NCI-H1436 treated with DMSO at 0.1 percent for 48 hours (cell line): ENCODE measurements at places on chromosomes 2 and 18.

- DNase-seq = no peak
Observed at GRCh38 chr2:127400533-127400896, 12.7 kb upstream of the MAP3K2 start.

- DNase-seq = no peak
Observed at GRCh38 chr2:123840574-123840973, 184.5 kb upstream of the CNTNAP5 start.

DNA sequence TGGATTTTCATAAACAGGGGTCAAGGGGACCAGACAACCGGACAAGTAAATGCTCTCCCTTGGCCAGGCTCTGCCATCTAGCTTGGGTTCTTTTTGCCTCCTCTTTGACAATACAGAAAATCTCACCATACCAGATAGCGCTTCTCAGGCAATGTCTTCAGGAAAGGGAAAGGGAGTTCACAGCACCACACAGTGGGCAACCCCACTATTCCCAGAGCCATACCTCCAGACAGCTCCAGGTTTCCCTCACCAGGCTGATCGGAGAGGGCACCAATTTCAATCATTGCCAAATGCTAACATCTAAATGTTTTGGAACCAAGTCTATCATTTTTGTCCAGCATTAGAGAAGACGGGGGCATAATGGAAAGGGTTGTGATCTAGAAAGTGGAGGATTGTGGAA, 28.1 kb downstream of the CCDC68 start:
- no peak for DNase-seq

- no peak for DNase-seq
Observed at GRCh38 chr18:61975526-61976326, 82.9 kb upstream of the RNF152 start.

- DNase-seq = no peak
Observed at GRCh38 chr2:96772903-96773671, 12.4 kb downstream of the CNNM4 start.

DNA sequence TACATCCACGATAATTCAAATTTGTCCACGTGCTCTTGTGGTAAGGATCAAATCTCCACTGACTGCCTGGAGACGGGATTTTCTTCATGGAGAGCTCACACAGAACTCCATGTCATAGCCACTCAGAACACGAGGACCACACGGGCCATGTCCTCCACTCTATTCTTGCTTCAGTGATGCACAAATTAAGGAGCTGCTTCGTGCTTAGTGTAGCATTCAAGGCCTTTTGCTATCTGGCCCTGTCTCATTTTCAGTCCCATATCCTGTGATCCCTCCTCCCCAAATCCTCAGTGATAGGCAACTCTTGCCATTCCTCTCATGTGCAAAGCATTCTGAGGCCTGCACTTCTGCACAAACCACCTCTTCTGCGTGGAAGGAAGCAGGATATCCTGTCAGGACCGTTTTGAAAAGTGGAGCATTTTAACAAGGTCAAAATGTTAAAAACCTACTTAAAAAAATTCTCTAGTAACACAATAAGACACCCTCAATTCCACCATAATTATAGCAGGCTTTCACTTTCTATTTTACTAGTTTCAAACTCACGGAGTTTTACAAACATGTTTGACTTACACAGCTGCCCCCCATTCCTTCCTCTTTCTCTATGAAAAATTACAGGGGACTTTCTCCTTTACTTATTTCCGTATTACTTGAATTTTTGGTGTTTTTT, 35.2 kb downstream of the ST3GAL5 start:
- no peak for DNase-seq

DNA sequence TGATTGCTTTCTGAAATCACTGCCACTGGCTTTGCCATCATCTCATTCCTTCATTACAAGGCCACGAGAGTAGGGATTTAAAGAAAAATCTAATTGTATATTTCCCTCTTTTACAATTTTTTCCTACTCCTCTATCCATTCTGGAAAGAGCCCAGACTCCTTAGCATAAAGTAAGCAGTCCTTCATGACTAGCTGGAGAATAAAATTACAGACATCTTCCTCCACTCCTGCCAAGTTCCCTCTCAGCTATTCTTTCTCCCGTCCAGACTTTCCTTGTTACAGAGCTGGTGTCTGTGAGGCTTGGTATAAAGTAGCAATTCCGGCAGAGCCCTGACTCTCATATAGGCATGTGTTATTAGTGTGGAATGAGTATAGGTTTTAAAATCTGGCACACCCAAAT, 806.8 kb downstream of the PLCL1 start:
- no peak for DNase-seq

GRCh38 chr2:240644859-240645301, 19.6 kb downstream of the GPR35 start:
- DNase-seq = no peak

DNA sequence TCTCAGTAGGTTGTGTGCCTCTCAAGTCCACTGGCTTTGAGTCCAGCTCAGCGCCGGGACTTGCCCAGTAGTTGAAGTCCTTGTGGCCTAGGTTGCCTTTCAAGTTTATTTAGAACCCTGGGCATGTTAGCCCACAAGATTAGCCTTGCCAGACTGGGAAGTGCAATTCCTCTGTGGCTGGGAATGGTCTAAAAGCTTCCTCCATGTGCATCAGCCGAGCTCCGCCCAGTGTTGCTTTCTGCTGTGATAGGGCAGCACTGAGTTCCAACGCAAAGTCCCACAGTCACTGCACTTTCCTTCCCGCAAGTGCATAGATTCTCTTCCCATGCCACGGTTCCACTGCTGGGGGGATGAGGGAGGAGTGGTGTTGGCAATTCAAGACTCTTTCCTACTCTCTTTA, 308.9 kb upstream of the THUMPD2 start:
- no peak for DNase-seq

- no peak for DNase-seq
Observed at GRCh38 chr2:124001696-124002430, 23.2 kb upstream of the CNTNAP5 start.

GRCh38 chr2:178025551-178026185, 46.9 kb downstream of the PDE11A start:
- DNase-seq = no peak

GRCh38 chr2:100753444-100753843, 66.5 kb upstream of the NPAS2 start:
- no peak for DNase-seq

DNA sequence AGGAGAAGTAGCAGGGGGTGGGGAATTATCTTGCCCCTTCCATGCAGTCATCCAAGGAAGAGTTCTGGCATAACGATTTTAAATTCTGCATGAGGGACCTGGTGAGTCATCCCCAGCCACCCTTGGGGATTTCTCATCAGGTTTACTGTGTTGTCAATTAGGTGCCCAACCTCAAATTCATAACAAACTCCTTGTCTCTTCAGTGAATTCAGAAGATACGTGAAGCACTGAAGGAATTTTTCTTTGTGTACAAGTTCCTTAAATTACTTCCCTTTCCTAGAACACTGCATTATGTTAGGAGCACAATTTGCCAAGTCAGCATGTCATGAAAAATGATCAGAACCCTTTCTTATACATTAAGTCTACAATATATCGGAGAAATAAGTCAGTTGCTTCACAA, 70.8 kb upstream of the NOSTRIN start:
- DNase-seq = no peak

DNA sequence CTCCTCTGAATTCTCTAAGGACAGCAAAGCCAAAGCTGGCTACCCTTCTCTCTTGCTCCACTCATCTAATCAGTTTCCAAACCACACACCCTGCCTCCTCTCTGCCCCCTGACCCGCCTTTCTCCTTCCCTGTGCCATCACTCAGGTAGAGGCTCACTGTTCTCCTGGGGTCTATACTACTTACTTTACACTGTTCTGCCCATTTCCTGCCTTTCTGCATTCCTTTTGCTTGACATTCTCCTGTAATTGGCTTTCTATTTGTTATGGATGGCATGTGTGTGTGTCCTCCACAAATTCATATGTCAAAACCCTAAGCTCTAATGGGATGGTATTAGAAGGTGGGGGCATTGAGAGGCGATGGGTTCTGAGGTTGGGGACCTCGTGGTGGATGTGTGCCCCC, 675.2 kb upstream of the ID2 start:
- no peak for DNase-seq

- DNase-seq = no peak
Observed at GRCh38 chr18:79251021-79251420, 144.7 kb upstream of the NFATC1 start.

- no peak for DNase-seq
Observed at GRCh38 chr2:212359425-212360067, 179.1 kb downstream of the ERBB4 start.

GRCh38 chr2:173860082-173860481, 105.1 kb downstream of the SP3 start:
- no peak for DNase-seq

DNA sequence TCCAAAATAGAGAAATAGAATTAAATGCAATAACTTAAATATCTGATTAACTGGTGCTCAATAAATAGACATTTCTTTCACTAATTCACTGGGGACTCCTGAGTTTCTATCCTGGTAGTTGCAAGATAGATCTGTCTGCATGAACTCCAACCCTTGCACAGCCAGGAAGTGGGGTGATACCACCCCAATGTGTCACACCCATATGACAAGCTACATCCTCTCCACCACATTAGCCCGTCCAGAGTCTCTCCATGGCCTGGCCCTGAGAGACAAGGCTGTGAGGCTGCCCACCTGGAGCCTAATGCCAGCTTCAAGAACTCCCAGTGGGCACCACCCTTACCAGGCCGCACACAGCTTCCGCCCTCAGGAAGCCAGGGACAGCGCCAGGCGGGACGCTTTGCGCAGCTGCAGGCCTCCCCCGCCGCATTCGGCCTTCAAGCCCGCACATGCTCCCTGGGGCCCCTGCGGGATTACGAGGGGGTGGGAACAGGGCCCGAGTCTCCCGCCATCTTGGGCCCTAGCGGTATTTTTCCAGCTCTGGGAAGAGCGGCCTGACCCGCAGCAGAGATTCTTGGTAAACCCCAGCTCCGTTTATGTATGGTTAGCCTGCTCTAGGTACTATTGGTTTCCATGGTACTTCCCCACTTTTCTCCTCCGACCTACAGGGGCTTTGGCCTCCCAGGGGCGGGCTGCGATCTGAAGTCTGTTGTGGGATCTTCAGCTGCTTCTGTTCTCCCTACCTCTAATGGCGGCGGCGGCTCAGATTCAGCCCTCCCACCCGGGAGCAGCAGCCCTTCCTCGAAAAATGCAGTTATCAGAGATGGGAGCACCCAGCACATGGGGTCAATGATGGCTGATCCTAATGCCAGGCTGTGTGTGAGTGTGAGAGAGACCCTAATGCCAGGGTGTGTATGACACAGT, at the start of gene TDRD15:
Gene TDRD15 (plus strand): TSS at position 496 of the 921 bp plus-strand sequence. CDS start 13,500 bp downstream, outside the sequence.
- DNase-seq = no peak

DNA sequence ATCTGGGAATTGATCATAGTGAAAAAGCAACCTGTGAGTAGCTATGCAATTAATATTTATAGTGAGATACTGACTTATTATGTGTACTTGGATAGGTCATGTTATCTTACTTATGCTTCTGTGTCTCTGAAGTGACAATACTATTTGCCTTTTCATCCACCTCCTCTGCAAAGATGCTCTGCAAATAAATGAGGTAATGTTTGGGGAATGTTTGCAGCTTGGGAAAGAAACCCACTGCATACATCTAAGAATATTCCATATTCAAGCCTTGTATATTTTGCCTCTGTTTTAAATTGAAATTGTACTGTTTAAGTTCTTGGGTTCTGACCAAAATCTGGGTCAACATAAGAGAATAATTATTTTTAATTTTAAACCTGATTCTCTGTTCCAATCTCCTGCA, 217.4 kb upstream of the DTNA start:
- DNase-seq = no peak

DNA sequence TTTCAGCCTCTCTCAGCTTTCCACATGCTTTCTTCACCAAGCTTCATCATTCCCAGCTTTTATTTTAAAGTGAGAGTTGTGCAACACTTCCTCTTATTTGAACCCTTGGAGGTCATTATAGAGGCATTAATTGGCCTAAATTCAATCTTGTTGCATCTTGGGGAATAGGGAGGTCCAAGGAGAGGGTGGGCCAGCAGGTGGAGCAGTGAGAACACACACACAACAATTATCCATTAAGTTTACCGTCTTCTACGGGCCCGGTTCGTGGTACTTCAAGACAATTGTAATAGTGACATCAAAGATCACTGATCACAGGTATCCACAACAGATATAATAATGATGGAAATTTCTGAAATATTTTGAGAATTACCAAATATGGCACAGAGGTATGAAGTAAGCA, 457.2 kb upstream of the SMIM21 start:
- no peak for DNase-seq

GRCh38 chr2:12363569-12363968, 353.2 kb upstream of the TRIB2 start:
- no peak for DNase-seq

GRCh38 chr18:72612894-72613533, 68.9 kb upstream of the CBLN2 start:
- DNase-seq = no peak

DNA sequence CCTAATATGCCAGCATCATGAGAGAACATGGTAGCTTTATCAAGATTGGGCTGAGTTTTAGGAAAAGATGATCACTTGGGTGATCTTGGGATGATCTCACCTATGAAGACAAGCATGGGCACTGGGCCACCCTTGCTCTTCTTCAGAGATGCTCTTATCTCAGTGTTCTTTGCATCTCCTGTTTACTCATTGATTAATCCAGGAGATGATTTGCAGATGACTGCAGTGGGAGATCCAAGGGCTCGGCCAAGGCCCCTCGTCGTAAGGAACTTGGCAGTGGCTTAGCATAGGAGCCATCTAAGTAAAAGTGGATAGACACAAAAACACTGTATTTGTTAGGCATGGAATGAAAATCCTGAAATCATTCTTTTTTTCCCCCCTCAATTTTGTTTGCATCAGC, 228.4 kb downstream of the FHOD3 start:
- DNase-seq = no peak

GRCh38 chr18:48355276-48356115, 53.7 kb downstream of the ZBTB7C start:
- no peak for DNase-seq

- no peak for DNase-seq
Observed at GRCh38 chr18:22703883-22704585, 229.1 kb upstream of the RBBP8 start.

GRCh38 chr18:13610555-13611141, 115.7 kb downstream of the FAM210A start:
- no peak for DNase-seq

GRCh38 chr2:68216454-68217310, 35.6 kb downstream of the PPP3R1 start:
- DNase-seq = no peak

DNA sequence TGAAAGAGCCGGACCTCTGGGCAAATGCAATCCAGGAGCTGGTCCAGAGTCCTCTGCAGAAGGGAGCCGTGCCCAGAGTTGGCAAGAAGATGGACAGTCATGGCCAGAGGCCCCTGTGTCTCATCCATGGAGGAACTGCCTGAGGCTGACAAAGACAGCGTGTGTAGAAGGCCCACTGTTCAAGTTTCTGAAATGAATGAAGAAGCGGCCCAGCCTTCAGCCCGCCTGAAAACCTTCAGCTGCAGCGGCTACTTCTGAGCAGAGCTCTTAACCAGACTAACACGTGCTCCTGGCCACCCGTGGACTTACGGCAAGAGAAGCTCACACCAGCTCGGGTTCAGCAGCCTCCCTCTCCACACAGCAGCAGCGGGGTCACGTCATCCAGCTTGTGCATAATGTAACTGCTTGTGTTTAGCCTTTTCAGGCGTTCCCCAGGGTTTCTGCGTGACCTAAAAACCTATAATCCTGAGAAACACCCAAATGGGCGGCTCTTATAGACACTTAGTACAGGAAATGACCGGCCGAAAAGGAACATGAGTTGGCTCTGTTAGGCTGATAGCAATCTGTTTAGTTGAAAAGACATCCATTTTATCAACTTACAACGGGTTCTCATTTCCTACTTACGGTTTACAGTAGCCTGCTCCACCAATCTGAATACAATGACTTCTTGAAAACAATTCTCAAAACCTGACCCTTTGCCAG, at the start of gene FAM124B:
Gene FAM124B (minus strand): TSS at position 467 of the 702 bp plus-strand sequence. CDS start 339 bp downstream, at position 128.
- no peak for DNase-seq

- DNase-seq = no peak
Observed at GRCh38 chr2:240960971-240961876, 37.2 kb upstream of the SNED1 start.
